ENCODE measurements at places on chromosomes 2 and 18. TPM values are rescaled to one million over a fixed set of nuclear protein-coding genes. Genes with fewer than 3 reads are reported as not detected.

TBR1 gene
- polyA plus RNA-seq: not detected

ONECUT2 gene
- not detected for polyA plus RNA-seq

SPDYA gene
- polyA plus RNA-seq: 0.30 TPM

ZNF396 gene
- 1.5 TPM for polyA plus RNA-seq

CERKL gene
- 13.0 TPM for polyA plus RNA-seq

NPPC gene
- polyA plus RNA-seq: not detected

AMER3 gene
- not detected for polyA plus RNA-seq

NEURL3 gene
- not detected for polyA plus RNA-seq

ADAM23 gene
- not detected for polyA plus RNA-seq

TFCP2L1 gene
- polyA plus RNA-seq: 0.25 TPM

NEU2 gene
- not detected for polyA plus RNA-seq

ANKRD39 gene
- polyA plus RNA-seq: 16.3 TPM

RAB6D gene
- not detected for polyA plus RNA-seq

EVX2 gene
- not detected for polyA plus RNA-seq

PMAIP1 gene
- polyA plus RNA-seq: 89.4 TPM

PTMA gene
- polyA plus RNA-seq: 2,664 TPM

REG3G gene
- polyA plus RNA-seq: not detected

SPATA3 gene
- not detected for polyA plus RNA-seq

TFPI gene
- 0.09 TPM for polyA plus RNA-seq

METTL21A gene
- 56.9 TPM for polyA plus RNA-seq

STARD6 gene
- polyA plus RNA-seq: not detected

HOXD1 gene
- not detected for polyA plus RNA-seq

TLX2 gene
- not detected for polyA plus RNA-seq

PCGF1 gene
- polyA plus RNA-seq: 14.7 TPM

KCNK3 gene
- not detected for polyA plus RNA-seq

CSRNP3 gene
- polyA plus RNA-seq: not detected

RAX gene
- polyA plus RNA-seq: not detected

CHRNG gene
- polyA plus RNA-seq: not detected

CCDC74B gene
- not detected for polyA plus RNA-seq

HJURP gene
- not detected for polyA plus RNA-seq

TUBA3E gene
- polyA plus RNA-seq: not detected

GREB1L gene
- polyA plus RNA-seq: 0.05 TPM

PRSS56 gene
- polyA plus RNA-seq: not detected

TRIM43 gene
- polyA plus RNA-seq: not detected

CNRIP1 gene
- not detected for polyA plus RNA-seq

DRC1 gene
- not detected for polyA plus RNA-seq

ASIC4 gene
- polyA plus RNA-seq: not detected

RAPGEF4 gene
- polyA plus RNA-seq: not detected

CHAC2 gene
- 6.8 TPM for polyA plus RNA-seq

SAG gene
- polyA plus RNA-seq: not detected

ALKAL2 gene
- polyA plus RNA-seq: 3.5 TPM

GRB14 gene
- polyA plus RNA-seq: not detected

COL6A3 gene
- not detected for polyA plus RNA-seq

KCNS3 gene
- not detected for polyA plus RNA-seq

CCDC68 gene
- not detected for polyA plus RNA-seq

GAL3ST2 gene
- not detected for polyA plus RNA-seq

LTBP1 gene
- polyA plus RNA-seq: not detected

GALR1 gene
- not detected for polyA plus RNA-seq

RANBP2 gene
- 15.9 TPM for polyA plus RNA-seq

PCARE gene
- not detected for polyA plus RNA-seq

IL1R2 gene
- not detected for polyA plus RNA-seq

NOL4 gene
- not detected for polyA plus RNA-seq

Measured in IgD-negative memory B cell (primary cell).